Adrenal gland (tissue), 19 donors: ENCODE measurements at places on chromosomes 16 and 17. TPM values are rescaled to one million over a fixed set of nuclear protein-coding genes. Genes with fewer than 3 reads are reported as not detected.

DNA sequence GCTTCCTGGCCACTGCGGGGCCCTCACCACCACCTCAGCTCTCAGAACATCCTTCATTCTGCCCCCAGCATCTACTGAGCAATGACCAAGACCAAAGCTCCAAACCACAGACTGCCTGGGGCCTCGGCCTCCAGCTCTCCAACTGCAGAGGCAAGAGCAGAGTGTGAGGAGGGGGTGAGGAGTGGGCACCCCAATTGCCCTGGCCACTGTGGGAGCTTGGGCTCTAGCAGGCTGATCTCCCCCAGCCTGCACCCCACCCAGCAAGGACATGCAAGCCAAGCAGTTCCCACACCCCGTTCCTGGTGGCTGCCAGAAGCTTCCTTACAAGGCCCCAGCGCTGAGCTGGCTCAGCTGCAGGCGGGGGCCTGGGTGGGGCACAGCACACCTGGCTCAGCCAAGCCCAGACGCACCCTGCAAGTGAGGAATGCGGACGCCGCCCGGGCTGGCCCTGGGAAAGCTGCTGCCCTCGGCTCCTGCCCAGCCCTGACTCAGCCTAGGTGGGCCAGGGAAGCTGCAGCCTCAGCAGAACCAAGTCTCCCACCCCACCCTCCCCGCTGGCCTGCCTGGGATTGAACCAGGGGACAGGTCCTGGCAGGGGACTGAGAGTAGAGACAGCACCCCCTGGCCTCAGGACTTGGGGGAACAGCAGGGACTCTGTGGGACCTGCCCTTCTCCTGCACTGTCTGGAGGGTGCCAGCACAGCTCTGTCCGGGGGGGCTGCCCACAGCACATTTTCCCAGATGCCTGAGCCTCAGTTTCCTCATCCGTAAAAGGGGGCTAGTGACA is 29.7 kb upstream of the KRT17 start:
- no peak for DNase-seq

DNA sequence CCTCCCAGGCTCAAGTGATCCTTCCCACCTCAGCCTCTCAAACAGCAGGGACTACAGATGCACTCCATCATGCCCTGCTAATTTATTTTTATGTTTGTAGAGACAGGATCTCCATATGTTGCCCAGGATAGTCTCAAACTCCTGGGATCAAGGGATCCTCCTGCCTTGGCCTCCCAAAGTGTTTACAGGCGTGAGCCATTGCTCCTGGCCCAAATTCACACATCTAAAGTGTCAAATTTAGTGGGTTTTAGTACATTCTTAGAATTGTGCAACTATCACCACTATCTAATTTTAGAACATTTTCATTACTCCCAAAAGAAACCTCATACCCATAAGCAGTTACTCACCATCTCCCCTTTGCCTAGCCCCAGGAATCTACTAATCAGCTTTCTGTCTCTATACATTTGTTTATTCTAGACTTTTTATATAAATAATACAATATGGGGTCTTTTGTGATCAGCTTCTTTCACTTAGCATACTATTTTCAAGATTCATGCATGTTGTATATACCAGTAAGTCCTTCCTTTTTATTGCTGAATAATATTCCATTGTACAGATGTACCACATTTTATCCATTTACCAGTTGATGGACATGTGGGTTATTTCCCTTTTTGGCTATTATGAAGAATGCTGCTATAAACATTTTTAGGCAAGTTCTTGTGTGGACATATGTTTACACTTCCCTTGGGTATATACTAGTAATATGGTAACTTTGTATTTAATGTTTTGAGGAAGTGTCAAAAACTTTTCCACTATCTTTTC is 25.1 kb upstream of the ITGA2B start:
- no peak for DNase-seq

- no peak for DNase-seq
These were observed 4.9 kb downstream of the DPEP1 start for GRCh38 chr16:89618109-89618998.

- peak; percentile 80 for DNase-seq
These were observed 74.2 kb upstream of the NLK start for GRCh38 chr17:27968206-27968732.

Gene IL4R
- 3.1 TPM for total RNA-seq

Gene TMEM100
- total RNA-seq = 1.4 TPM

Gene ARL5C
- total RNA-seq = not detected

- no peak for DNase-seq
These were observed 26.5 kb downstream of the GJD3 start for GRCh38 chr17:40338058-40338457.

Gene C1QTNF8
- total RNA-seq = not detected
